Endothelial cell (in vitro differentiated cells): ENCODE measurements at places on chromosomes 5 and 9.

DNA sequence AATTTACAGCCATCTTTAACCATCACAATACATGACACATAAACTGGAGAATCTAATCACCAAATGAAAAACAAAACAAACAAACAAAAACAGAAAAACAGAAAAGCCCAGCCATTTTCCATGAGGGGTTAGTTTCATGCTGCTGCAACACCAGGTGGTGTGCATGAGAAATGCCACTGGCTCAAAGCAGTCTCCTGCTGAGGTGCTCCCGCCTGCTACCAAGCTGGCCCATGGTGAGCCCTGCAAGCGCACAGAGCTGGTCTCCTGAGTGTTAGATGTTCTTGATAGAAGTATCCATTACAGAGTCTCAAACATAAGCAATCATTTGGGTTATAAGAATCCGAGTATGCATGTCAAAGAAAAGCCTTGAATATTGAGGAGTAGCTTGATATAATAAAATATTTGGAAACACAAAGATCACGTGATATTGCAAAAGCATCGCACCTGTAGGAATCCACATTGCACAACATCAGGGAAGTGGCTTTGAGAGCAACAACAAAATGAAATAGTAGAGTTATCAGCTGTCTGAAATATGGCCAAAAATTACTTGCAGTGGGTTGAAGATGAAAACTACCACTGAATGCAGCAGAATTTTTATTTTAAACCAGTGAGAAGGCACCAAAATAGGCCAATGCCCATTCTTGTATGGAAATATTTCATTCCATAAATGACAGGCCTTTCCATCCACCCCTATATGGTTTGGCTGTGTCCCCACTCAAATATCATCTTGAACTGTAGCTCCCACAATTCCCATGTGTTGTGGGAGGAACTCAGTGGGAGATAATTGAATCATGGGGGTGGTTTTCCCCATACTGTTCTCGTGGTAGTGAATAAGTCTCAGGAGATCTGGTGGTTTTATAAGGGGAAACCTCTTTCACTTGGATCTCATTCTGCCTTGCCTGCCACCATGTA is 194.8 kb downstream of the SYK start:
- no peak for DNase-seq
- H3K36me3 ChIP-seq: no peaks in the 10 kb centered on the region
- no peak overlapping the region for H3K27ac ChIP-seq
- H3K27me3 ChIP-seq: no peaks in the 10 kb centered on the region
- no peaks in the 10 kb centered on the region for H3K4me1 ChIP-seq

- DNase-seq: no peak
- peak overlapping the region; percentile 2 for H3K27ac ChIP-seq
- peaks cover 21% of the 10 kb centered on the region for H3K4me1 ChIP-seq
- H3K27me3 ChIP-seq: no peaks in the 10 kb centered on the region
Observed at GRCh38 chr9:36461323-36461722, 61.3 kb upstream of the RNF38 start.

- H3K4me1 ChIP-seq: no peaks in the 10 kb centered on the region
- H3K27me3 ChIP-seq: no peaks in the 10 kb centered on the region
- peaks cover 3% of the 10 kb centered on the region for H3K36me3 ChIP-seq
- H3K4me3 ChIP-seq: no peak overlapping the region
- DNase-seq: no peak
Observed at GRCh38 chr5:90365328-90365727, 44.2 kb downstream of the CETN3 start.

- DNase-seq: no peak
- H3K4me3 ChIP-seq: no peak overlapping the region
- peaks cover 3% of the 10 kb centered on the region for H3K4me1 ChIP-seq
- H3K27me3 ChIP-seq: no peaks in the 10 kb centered on the region
- no peaks in the 10 kb centered on the region for H3K36me3 ChIP-seq
- no peak overlapping the region for H3K27ac ChIP-seq
Observed at GRCh38 chr5:161507591-161507990, 38.9 kb downstream of the GABRB2 start.

DNA sequence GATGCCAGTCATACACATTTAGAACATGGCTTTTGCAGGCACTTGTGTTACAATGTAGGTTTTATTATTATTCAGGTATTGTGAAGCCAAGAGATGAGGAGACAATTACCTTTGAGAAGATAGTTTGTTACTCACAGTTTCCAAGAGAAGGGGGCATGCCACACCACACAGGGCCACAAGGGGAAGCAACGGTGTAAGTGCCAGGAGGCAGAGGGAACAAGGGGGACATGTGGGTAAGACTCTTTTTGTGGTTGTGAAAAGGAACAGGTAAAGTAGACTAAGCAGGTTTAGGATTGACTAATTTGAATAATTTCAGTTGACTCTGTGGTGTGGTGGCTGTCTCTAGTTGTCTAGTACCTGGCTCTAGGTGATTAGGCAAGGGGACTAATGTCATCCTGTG is 191.2 kb downstream of the TRPM6 start:
- DNase-seq: no peak
- H3K27ac ChIP-seq: no peak overlapping the region
- no peaks in the 10 kb centered on the region for H3K4me1 ChIP-seq
- H3K27me3 ChIP-seq: no peaks in the 10 kb centered on the region
